Central memory CD8-positive, alpha-beta T cell (primary cell): ENCODE measurements at places on chromosomes 3 and 15.

- DNase-seq: no peak
These were observed 736 bp downstream of the ARHGEF26 start for GRCh38 chr3:154121701-154122551.

- no peak for DNase-seq
These were observed 2.4 kb downstream of the MB21D2 start for GRCh38 chr3:192915304-192915703.

GRCh38 chr15:86333819-86334218 lies 254.1 kb downstream of the AGBL1 start:
- DNase-seq: no peak

DNA sequence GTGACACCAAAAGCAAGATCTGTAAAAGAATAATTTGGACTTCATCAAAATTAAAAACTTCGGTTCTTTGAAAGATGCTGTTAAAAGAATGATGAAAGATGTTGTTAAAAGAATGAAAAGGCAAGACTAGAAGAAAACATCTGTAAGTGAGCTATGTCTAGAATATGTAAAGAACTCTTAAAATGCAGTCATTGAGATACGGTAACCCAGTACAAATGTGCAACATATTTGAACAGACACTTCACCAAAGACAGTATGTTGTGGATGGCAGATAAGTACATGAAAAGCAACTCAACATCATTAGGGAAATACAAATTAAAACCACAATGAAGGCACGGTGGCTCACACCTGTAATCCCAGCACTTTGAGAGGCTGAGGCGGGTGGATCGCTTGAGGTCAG lies 139.5 kb downstream of the LRIG1 start:
- DNase-seq: no peak

DNA sequence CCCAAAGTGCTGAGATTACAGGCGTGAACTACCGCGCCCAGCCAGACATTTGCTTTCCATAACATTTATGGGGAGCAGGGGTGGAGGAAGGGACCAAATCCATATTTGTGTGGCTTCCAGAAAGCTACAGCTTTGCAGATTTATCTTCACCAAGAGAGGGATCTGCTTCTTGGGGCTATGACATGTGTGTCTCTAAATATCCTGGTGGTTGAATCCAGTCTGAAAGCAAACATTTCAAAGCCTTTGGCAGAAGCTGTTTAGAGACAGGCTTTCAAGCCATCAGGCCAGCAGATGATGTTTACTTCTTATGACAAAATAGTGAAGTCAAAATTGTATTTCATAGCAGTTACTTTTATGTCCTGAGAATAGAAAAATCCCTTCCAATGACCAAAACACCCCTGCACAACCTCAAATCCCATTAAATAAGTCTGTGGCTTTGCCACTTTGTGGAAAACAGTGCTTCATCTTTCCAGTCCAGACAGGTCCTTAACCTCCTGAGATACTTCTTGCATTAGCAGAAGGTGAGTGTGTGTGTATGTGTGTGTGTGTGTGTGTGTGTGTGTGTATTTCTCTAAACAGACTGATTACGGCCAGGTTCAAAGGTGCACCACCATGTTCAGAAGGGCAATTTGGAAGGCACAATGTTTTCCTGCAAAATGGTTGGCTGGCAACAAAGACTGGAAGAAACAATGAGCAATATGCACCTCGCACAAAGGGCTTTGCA lies 191.4 kb upstream of the LRIG1 start:
- no peak for DNase-seq

DNA sequence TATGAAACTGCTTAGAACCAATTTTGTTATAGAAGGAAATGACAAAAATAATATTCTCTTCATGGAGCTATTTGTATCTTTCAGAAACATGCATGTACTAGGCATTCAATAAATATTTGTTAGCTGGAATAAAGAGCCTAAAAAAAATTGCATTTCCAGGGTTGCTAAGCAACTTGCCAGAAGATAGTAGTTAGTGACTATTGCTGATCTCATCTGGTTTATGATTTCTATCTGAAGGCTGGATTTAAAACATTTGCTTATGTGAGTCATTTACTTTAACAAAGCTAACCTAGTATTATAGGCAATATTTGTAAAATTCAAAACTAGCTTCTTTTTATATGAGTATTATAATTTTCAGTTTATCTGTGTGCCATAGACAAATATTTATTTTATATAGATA lies 78.3 kb downstream of the NAALADL2 start:
- no peak for DNase-seq

- no peak for DNase-seq
These were observed 100.0 kb downstream of the ALCAM start for GRCh38 chr3:105466495-105467404.

GRCh38 chr3:71416876-71417275 lies 166.7 kb downstream of the FOXP1 start:
- DNase-seq: no peak

DNA sequence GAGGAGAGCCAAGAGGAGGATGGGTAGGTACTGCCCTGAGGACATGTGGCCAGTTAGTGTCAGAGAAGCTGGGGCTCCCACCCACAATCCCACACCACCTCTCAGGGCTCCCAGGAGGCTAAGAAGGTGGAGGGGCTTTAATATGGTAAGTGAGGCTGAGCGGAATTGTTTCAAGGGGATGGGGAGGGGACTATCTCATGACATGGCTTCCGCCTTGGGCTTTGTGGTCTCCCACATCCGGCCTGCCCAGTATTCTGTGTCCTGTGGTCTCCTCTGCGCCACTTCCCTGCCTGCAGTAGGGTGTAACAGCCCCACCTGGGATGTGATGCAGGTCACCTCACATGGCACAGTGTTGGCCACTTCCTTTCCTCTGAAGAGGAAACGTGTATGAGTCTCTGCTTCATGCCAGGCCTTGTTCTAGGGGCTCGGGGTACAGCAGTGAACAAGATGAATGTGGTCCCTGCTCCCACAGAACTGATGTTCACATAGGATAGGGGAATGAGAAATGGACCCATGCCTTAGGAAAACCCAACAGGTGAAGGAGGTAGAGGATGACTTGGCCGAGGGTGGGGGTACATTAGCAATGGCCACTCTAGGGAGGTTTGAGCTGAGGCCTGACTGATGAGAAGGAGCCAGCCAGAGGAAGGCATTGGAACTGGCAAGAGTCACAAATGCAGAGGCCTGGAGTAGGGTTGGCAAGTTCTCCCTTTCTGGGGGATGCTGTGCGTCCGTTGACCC lies 3.2 kb downstream of the NEIL1 start:
- peak; percentile 72 for DNase-seq

- no peak for DNase-seq
These were observed 58.8 kb downstream of the CLASP2 start for GRCh38 chr3:33658991-33659848.

DNA sequence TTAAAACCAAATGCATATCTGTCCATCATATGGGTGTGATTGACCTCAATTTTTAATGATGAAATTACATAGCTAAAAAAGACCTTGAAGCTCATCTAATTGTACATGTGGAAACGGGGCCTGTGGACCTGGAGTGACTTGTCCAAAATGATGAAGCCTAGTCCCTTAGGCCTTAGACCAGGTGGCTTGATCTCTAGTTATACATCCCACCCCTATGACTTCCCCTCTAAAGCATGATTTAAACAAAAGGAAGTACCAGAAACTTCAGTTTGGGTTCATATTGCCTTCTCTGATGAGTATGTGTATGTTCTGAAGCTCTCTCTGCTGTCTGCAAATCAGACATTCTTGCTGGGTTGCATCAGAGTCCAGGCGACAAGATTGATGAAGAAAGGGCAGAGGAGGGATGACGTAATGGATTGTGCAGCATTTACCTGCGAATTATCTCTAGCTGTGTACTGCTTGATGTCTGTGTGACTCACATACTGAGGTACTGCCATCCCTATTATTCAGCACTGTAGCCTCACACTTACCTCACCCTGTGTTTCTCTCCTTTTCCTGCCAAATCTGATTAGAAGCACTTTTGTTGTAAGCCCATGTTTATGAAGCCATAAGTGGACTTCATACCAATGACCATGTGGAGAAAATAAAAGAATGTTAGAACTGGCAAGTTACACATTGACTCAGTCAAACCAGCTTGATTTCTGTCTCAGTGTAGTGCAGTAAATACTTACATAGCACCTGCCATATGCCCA lies 111.5 kb downstream of the FILIP1L start:
- no peak for DNase-seq

DNA sequence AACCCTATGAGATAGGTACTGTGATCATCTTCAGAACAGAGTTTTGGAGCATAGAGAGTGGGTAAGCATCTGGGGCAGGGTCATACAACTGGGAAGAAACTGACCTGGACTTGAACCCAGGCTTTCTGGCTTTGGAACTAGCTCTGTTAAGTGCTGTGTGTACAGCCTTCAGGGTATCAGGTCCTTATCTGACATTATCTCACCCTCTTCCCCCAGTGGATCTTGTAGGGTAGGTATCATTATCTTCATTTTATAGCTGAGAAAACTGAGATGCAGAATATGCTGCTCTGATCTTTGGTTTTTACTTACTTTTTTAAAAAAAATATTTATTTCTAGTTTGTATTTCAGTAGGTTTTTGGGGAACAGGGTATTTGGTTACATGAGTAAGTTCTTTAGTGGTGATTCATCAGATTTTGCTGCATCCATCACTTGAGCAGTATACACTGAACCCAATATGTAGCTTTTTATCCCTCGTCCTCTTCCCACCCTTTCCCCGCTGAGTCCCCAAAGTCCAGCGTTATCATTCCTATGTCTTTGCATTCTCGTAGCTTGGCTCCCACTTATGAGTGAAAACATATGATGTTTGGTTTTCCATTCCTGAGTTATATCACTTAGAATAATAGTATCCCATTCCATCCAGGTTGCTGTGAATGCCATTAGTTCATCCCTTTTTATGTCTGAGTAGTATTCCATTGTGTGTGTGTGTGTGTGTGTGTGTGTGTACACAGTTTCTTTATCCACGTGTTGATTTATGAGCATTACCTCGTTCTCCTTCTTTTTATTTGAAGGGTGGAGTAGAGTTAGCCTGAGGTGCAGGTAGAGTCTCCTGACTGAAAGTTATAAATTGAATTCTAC lies 271.2 kb downstream of the PTPRG start:
- no peak for DNase-seq

DNA sequence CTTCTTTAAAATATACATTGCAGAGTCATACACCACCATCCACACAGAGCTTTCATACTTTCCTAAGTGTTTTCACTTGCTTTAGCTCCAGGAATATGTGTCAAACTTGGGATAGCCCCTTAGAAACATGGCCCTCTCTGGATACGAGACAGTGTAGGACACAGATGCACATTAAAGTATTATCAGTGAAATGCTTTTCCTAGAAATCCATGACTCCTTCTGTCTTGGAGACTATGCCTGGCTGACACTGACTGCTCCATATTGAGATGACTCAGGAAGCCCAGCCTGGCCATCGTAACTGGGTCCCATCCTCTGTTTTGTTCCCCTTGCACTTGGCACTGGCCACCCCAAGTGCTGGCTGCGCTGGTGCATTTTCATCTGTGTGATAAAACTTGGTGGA lies 204.8 kb downstream of the PDZRN3 start:
- DNase-seq: no peak

DNA sequence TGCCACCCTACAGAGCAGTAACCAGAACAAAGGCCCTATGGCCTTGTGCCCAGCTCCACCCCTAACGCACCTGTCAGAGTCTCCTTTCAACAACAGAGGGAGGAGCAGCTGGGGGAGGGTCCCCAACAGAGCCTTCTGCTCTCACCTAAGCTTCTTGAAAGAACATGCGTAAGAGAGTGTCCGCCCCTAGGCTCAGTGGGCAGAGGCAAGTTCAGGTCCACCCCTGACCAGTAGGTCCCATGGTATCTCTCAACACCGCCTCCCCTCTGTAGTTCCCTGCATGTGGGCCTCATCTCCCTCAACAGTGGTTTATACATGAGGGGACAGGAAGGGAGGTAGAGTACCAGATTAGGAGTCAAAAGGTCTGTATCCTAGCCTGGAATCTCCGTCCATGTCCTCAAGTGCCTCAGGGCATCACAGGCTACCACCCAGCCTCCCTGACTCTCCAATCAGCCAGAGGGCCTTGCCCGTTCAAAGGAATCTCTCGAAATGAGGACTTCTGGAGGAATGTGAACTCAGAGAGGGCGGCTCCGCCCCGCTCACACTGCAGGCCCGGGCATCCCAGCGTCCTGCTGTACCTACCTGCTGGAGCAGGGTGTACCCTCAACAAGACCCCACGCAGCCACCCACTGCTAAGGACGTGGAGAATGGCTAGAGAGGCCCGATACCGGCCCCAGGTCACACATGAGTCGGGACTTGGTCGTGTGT lies 680 bp downstream of the POC1A start:
- no peak for DNase-seq

DNA sequence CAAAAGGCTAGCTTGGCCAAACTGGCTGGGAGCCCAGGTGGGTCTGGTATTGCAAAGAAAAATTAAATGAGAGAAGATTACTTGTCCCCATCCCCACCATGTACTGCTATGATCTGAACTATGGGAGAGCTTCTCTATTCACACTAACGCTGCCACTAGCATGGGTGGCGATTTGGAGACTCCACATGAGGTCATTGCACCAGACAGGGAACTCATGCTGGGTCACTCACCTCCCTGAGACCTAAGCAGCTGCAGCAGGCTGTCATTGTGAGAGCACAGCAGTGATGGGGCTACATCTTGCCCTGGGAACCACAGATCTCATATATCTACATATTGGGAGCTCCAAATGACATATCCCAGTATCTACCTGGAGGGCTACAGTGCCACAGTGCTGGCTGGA lies 36.3 kb upstream of the NECTIN3 start:
- no peak for DNase-seq

GRCh38 chr3:28139967-28140634 lies 101.3 kb upstream of the CMC1 start:
- no peak for DNase-seq

- DNase-seq: no peak
These were observed 33.8 kb upstream of the ESYT3 start for GRCh38 chr3:138400651-138401070.
